ENCODE measurements at places on chromosomes 11 and 22. TPM values are rescaled to one million over a fixed set of nuclear protein-coding genes. Genes with fewer than 3 reads are reported as not detected.

TIMM10B gene
- 40.7 TPM for polyA plus RNA-seq

OR8D1 gene
- polyA plus RNA-seq: under 0.01 TPM

OR4A16 gene
- 0.04 TPM for polyA plus RNA-seq

UBQLN3 gene
- not detected for polyA plus RNA-seq

SLC22A6 gene
- polyA plus RNA-seq: not detected

JAML gene
- 35.2 TPM for polyA plus RNA-seq

CHADL gene
- polyA plus RNA-seq: 2.4 TPM

CALCA gene
- 2.0 TPM for polyA plus RNA-seq

OR51B2 gene
- not detected for polyA plus RNA-seq

FAM227A gene
- 1.4 TPM for polyA plus RNA-seq

VSIG10L2 gene
- polyA plus RNA-seq: not detected

AHNAK gene
- polyA plus RNA-seq: 134 TPM

CHRM1 gene
- polyA plus RNA-seq: 1.3 TPM

- H3K36me3 ChIP-seq: no peaks in the 10 kb centered on the region
- peaks cover 41% of the 10 kb centered on the region for H3K27me3 ChIP-seq
- DNase-seq: no peak
- H3K27ac ChIP-seq: no peak overlapping the region
Measured at GRCh38 chr22:50260801-50261614, 475 bp downstream of the MAPK12 start.

DNA sequence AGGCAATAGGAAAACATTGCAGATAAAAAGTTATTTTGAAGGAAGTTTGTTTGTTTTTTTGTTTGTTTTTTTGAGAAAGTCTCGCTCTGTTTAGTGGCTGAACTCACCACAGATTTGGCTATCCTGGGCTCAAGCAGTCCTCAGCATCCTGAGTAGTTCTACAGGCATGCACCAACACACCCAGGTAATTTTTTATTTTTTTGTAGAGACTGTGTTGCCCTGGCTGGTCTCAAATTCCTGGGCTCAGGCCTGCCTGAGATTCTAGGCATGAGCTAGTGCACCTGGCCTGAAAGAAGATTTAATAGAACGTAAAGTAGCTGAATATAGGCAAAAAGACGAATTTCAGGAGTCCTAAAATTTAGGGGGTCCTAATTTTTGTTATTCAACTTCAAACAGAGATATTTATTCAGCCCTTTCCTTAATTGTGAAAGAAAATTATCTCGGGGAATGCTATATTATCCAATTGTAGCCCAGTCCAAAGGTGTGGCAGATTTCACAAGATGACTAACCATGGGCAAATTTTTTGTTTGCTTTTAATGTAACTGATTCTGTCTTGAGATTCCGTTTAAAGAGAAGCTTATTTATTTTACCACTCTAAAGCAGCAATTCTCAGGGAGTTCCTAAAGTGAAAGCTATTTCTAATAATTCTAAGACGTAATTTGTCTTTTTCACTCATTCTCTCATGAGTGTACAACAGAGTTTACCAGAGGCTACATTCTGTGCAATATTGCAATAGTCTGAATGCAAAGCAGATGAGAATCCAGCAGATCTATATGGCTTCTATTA is 940 bp downstream of the IL18 start:
- no peaks in the 10 kb centered on the region for H3K36me3 ChIP-seq
- peak overlapping the region; percentile 70 for H3K27ac ChIP-seq
- no peaks in the 10 kb centered on the region for H3K27me3 ChIP-seq
- peak; percentile 21 for DNase-seq

DNA sequence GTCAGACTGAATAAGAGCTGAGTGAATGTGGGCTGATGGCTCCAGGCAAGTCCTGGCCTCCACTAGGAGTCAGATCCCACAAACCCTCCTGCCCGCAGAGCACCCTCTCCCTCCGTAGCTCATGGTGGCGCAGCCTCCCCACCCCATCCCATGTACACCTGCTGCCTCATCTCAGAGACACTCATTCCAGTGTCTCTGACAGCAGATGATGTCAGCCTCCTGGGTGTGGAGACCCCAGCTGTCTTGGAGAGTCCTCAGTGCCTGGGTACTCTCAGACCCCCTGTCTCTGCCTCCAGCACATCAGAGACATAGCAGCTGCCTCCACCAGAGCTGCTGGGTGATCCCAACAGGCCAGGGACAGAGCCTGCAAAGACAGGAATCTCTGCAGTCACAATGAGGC is 9.5 kb downstream of the IGLL5 start:
- H3K27me3 ChIP-seq: no peaks in the 10 kb centered on the region
- no peaks in the 10 kb centered on the region for H3K4me1 ChIP-seq
- no peak overlapping the region for H3K4me3 ChIP-seq
- no peak for DNase-seq
- H3K36me3 ChIP-seq: no peaks in the 10 kb centered on the region

GRCh38 chr22:44423556-44424358 is 74.3 kb downstream of the RTL6 start:
- no peak for DNase-seq
- H3K27me3 ChIP-seq: no peaks in the 10 kb centered on the region
- no peak overlapping the region for H3K27ac ChIP-seq
- H3K36me3 ChIP-seq: no peaks in the 10 kb centered on the region
- peaks cover 9% of the 10 kb centered on the region for H3K4me1 ChIP-seq

- H3K27me3 ChIP-seq: peaks cover 7% of the 10 kb centered on the region
- H3K4me1 ChIP-seq: no peaks in the 10 kb centered on the region
- H3K27ac ChIP-seq: no peak overlapping the region
- DNase-seq: no peak
Measured at GRCh38 chr11:35403765-35404387, 15.5 kb downstream of the SLC1A2 start.

GRCh38 chr22:43835736-43836135 is 23.6 kb upstream of the EFCAB6 start:
- H3K4me3 ChIP-seq: no peak overlapping the region
- no peak overlapping the region for H3K27ac ChIP-seq
- DNase-seq: no peak
- H3K27me3 ChIP-seq: no peaks in the 10 kb centered on the region

DNA sequence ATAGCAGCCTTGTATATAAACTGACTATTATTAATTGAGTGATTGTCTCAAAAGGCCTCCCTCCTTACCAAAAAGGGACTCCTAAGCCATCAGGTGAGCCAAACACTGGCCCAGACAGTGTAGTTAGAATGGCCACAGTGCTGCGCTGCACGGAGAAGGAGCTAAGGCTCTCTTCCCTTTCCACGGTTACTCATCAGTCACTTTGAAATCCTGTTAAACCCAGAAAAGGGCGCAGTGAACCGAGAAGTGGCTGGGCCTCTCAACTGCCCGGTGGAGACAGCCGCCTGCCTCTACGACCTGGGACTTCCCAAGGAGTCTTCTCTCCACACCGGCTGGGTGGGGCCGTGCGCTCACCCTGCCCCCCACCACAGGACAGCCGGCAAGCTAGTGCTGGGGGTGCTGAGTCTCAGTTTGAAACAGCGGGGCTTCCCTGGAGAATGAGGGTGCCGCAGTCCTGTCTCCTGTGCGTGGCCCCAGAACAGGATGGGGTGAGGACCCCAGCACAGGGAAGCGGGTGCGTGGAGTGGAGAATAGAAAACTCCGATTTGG is 1.3 kb downstream of the MYH9 start:
- peaks cover 11% of the 10 kb centered on the region for H3K36me3 ChIP-seq
- peak overlapping the region; percentile 95 for H3K27ac ChIP-seq
- no peaks in the 10 kb centered on the region for H3K27me3 ChIP-seq
- no peak for DNase-seq
- H3K4me1 ChIP-seq: peaks cover 18% of the 10 kb centered on the region

GRCh38 chr11:14642453-14642852 is 1.2 kb upstream of the PDE3B start:
- no peak overlapping the region for H3K4me3 ChIP-seq
- no peak overlapping the region for H3K27ac ChIP-seq
- H3K36me3 ChIP-seq: no peaks in the 10 kb centered on the region
- DNase-seq: no peak
- H3K4me1 ChIP-seq: peaks cover 10% of the 10 kb centered on the region
- peaks cover 2% of the 10 kb centered on the region for H3K27me3 ChIP-seq

GRCh38 chr22:30969532-30970355 is 679 bp downstream of the TUG1 start:
- peak; percentile 26 for DNase-seq
- peak overlapping the region; percentile 90 for H3K27ac ChIP-seq
- no peaks in the 10 kb centered on the region for H3K27me3 ChIP-seq
- H3K4me3 ChIP-seq: peak overlapping the region; percentile 84

DNA sequence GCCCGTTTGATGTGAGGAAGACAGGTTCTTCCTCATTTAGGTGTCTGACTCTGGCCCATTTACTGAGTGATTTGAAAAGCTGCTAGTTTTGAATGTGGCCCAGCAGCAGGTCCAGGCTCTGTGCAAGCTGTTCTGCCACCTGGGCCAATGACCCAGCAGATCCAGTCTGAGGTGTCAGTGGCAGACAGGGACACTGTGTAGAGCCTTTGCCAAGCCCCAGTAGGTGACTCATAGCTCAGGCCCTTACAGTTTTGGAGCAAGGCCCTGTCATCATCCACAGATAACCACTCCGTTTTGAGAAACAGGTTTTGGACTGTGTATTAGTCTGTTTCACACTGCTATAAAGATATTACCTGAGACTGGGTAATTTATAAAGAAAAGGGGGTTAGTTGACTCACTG is 23.9 kb downstream of the TSPAN32 start:
- no peaks in the 10 kb centered on the region for H3K4me1 ChIP-seq
- DNase-seq: no peak
- no peak overlapping the region for H3K27ac ChIP-seq
- H3K27me3 ChIP-seq: no peaks in the 10 kb centered on the region
- H3K36me3 ChIP-seq: no peaks in the 10 kb centered on the region
